Stimulated activated CD8-positive, alpha-beta memory T cell treated with anti-CD3 and anti-CD28 coated beads, Interleukin-12 subunit alpha, Interleukin-12 subunit beta, amount 100 ng/mL, for 1 hour (primary cell): ENCODE measurements at places on chromosomes 4 and X.
A peak's percentile ranks its signal among the peaks of the same experiment; 100 is the strongest.

GRCh38 chr4:75004755-75005668 is 72.1 kb downstream of the PARM1 start:
- no peak for DNase-seq

GRCh38 chr4:142372530-142373260 is 473.4 kb downstream of the INPP4B start:
- DNase-seq, result no peak

DNA sequence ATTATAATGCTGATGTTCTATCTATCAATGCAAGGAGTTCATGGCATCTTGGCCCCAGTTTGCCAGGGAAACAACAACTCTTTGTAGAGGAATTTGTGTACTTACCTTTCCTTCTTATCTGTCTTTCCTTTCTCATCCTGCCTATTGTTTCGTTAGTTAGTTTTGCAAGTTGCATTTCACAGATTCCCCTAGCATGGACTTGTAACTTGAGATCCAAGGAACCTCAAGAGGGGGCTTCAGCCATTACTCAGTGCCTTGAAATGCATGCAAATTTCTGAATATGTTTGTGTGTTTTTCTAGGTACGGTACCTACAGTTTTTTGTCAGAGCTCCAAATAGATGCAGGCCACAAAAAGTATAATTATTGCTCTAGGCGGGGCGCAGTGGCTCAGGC is 203.6 kb downstream of the LDB2 start:
- no peak for DNase-seq

DNA sequence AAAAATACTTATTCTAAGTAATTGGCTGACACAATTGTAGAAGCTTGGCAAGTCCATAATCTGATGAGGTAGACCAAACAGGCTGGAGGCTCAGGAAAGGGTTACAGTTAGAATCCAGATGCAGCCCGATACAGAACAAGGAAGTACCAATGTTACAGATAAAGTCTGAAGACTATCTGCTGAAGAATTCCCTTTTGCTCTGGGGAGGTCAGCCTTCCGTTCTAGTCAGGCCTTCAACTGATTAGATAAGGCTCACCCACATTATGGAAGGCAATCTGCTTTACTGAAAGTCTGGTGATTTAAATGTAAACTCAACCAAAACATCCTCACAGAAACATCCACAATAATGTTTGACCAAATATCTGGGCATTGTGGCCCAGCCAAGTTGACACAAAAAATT is 7.4 kb upstream of the DYNLT3 start:
- no peak for DNase-seq

GRCh38 chr4:156672492-156673305 is 298.9 kb downstream of the PDGFC start:
- no peak for DNase-seq

DNA sequence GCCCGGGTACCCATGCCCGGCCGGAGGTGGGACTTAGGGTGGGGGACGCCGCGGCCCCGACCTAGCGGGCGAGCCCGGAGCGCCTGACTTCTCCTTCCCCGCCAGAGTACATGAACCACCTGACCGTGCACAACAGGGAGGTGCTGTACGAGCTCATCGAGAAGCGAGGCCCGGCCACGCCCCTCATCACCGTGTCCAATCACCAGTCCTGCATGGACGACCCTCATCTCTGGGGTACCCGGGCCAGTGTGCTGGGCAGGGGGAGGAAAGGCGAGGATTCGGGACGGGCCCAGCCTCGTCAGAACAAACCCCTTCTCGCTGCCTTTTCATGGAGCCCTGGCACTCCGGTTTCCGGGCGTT is 622 bp downstream of the TAFAZZIN start:
- peak; percentile 23 for DNase-seq

DNA sequence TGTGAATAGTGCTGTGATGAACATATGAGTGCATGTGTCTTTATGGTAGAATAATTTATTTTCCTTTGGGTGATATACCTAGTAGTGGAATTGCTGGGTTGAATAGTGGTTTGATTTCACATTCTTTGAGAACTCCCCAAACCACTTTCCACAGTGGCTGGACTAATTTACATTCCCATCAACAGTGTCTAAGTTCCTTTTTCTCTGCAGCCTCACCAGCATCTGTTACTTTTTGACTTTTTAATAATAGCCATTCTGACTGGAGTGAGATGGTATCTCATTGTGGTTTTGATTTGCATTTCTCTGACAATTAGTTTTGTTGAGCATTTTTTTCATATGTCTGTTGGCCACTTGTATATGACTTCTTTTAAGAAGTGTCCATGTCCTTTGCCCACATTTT is 29.1 kb downstream of the JADE3 start:
- no peak for DNase-seq

- DNase-seq, result no peak
Measured at GRCh38 chrX:22314211-22314610, 41.5 kb downstream of the CBLL2 start.

DNA sequence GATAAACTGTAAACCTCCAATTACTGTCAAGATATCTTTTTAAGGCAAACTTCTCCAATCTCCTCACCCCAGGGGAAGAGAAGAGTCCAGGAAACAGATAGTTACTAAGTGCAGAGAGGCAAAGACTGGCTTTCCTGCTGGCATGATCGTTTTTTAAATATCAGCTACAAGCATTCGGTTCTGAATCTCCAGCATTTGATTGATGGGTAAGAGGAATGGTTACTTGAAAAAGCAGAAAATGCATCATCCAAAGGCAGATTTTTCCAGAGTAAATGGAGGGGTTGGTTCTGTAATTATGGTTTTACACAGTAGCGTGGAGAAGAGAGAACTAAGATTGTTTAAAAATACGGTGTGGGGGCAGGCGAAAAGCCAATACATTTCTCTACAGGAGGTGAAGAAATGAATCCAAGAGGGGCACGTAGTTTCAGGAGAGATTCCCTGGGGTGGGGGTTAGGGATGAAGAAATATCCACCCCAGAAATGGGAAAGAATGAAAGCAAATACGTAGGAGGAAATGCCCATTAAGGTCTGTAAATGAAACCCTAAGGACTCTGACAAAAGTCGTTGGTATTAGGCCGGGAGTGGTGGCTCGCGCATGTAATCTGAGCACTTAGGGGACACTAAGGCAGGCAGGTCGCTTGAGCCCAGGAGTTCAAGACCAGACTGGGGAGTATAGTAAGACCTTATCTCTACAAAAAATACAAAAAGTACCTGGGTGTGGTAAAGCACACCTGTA is 248.3 kb downstream of the DHRSX start:
- no peak for DNase-seq

- DNase-seq, result no peak
Measured at GRCh38 chr4:98209111-98209510, 52.1 kb upstream of the RAP1GDS1 start.

- no peak for DNase-seq
Measured at GRCh38 chr4:40323866-40324265, 11.3 kb upstream of the CHRNA9 start.

GRCh38 chr4:93855926-93856325 is 27.4 kb downstream of the ATOH1 start:
- no peak for DNase-seq

DNA sequence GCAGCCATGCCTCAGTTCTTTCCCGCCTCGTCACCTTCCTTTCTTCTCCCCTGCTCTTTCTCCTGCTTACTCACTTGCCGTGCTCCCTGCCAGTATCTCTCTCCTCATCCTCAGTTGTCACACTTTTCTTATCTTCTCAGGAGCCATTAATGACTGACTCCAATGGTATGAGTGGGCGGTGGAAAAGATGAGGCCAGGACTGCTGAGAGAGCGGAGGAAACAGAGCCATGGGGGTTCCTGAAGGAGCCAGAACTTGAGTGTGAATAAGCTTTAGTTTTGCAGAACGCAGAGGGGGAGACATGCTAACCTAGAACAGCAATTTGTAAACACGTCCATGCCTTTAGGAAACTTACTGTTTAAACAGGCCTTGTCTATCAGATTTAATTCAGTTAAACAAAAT is 126.5 kb downstream of the CHIC2 start:
- no peak for DNase-seq

DNA sequence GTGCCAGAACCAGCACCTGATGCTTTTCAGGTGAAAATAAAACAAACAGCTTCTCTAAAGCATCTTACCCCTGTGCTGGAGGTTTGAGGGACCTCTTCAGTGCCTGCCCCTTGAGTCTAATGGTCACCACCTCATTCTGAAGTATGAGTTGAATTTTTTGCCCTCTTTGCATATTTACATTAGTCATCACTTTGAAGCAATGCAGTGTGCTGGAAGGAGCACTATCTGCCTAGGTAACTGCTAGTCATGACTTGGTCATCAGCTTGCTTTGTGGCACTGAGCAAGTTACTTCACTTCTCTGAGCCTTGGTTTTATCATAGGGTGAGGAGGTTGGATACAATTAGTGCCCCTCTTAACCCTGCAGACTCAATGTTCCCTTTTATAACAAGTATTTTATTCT is 44.9 kb downstream of the SPATA18 start:
- no peak for DNase-seq

DNA sequence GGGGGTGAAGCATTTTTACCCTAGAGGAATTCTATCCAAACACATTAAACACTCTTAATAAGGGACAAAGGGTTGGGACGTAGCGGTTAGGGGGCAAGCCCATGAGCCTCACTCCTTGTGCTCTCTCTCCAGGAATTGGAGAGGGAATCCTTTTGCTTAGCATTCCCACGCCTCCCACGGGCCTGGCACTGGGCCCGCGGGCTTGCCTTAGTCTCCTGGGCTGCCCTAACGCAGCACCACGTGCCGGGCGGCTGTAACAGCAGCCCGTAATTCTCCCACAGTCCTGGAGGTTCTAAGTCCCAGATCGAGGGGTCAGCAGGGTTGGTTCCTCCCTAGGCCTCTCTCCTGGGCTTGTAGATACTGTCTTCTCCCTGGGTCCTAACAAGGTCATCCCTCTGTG is 67.5 kb downstream of the TBL1X start:
- DNase-seq, result no peak

DNA sequence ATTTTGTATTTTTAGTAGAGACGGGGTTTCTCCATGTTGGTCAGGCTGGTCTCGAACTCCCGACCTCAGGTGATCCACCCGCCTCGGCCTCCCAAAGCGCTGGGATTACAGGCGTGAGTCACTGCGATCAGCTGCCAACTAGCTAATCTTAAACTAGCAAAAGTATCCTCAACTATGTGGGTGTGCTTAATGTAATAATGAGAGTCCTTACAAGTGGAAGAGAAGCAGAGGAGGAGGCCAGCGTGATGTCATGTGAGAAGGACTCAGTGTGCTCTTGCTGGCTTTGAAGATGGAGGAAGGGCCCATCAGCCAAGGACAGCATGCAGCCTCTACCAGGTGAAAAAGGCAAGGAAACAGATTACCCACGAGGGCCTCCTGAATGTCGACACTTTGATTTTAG is 19.6 kb downstream of the SCD5 start:
- DNase-seq, result no peak

DNA sequence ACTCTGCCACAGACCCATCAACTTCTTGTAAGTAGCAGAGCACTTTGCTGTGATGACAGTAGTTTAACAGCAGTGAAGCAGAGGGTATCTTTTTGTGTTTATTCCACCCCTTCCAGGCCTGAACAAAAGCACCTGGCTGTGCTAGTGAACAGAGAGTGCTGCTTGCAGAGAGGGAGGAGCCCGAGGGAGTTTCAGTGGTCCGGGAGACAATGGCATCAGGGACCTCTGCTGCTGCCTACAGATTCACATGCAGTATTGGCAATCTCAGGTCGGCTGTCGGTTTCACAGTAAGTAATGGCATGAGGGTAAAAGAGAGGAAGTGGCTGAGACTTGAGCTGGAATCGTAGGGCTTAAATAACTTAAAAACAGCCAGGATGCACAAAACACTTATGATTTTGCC is 755.8 kb downstream of the RPA4 start:
- DNase-seq, result no peak

GRCh38 chr4:81319657-81320056 is 104.6 kb upstream of the PRKG2 start:
- DNase-seq, result no peak

DNA sequence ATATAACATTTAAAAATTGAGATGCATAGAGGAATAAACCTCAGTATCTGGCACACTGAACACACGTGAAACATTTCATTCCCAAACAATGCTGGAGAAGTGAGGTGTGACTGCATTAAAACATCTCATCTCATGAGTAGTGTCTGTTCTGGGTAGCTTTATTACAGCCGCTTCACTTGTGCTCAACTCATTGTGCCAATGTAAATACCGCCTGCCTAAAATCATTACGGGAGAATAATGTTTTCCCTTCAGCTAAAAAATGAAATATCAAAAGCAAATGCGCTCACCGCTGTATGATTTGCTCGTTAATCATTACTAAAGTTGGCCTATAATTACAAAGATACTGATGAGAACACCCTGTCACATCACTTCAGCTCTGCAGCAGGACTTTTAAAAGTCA is 110.2 kb upstream of the PRPS2 start:
- no peak for DNase-seq

GRCh38 chrX:100895365-100896075 is 21.4 kb upstream of the NOX1 start:
- no peak for DNase-seq

- DNase-seq, result no peak
Measured at GRCh38 chr4:163165217-163166017, 1.3 kb downstream of the NAF1 start.

DNA sequence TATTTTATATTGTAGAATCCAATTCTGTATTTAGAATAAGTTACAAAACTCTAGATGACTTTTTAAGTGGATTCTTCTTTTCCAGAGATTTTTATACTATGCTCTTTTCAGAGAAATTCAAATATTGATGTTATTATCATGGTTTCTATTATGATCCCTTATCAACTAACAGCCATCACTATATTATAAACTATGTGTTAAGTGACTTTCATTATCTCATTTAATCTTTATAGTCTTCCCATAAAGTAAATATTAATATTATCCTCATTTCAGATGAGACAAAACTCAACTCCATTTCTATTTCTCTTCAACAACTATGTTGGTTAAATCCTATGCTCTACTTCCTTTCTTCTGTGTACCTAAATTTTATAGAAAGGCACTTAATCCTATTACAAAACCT is 132.6 kb downstream of the ANKRD50 start:
- no peak for DNase-seq

DNA sequence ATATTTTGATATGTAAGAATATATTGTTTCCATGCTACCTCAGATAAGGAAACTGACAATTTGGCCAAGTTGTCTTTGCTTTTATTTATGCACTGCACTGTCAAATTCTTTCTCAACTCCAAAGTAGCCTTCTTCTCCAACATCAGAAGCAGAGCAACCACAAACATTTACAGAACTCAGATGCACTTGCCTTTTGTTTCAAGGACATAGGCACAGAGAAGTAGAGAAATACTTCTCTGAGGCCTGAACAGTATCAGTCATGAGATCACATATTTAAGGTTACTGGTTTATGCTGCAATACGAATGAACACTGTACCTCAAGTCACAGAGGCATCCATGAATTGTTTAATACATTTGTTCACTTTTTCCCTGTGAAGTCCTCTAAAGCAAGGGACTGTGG is 606.1 kb upstream of the SLIT2 start:
- DNase-seq, result no peak

GRCh38 chrX:3518870-3519269 is 172.4 kb upstream of the MXRA5 start:
- DNase-seq, result no peak
